Calu3 (cell line): ENCODE measurements at places on chromosomes 12 and 14. TPM values are rescaled to one million over a fixed set of nuclear protein-coding genes. Genes with fewer than 3 reads are reported as not detected.

The TSPAN11 gene
- not detected in 2 replicates for total RNA-seq

The CNTN1 gene
- not detected in 2 replicates for total RNA-seq

The CACNA2D4 gene
- total RNA-seq = 0.80 and 0.86 TPM in 2 replicates

The ANO2 gene
- total RNA-seq = not detected in 2 replicates

The TAS2R50 gene
- 1.8 TPM in 2 replicates for total RNA-seq

The HOXC12 gene
- not detected in 2 replicates for total RNA-seq

The MMP17 gene
- total RNA-seq = 0.61 and 1.4 TPM in 2 replicates

The KLRF1 gene
- total RNA-seq = 0.32 TPM in 1 of 2 replicates, not detected in the other

The RNASE7 gene
- not detected in 2 replicates for total RNA-seq

The UBE2N gene
- total RNA-seq = 148 and 159 TPM in 2 replicates

The NGB gene
- total RNA-seq = not detected in 2 replicates

The EPYC gene
- total RNA-seq = not detected in 2 replicates

The RPS6KA5 gene
- total RNA-seq = 9.7 and 10.3 TPM in 2 replicates

The PTPRB gene
- 43.2 and 44.5 TPM in 2 replicates for total RNA-seq

The REC8 gene
- total RNA-seq = 37.5 and 42.7 TPM in 2 replicates

The KLHDC1 gene
- 0.49 and 0.99 TPM in 2 replicates for total RNA-seq

The FOXM1 gene
- total RNA-seq = 85.8 and 103 TPM in 2 replicates

The ACOT6 gene
- total RNA-seq = not detected in 2 replicates

The INSM2 gene
- total RNA-seq = not detected in 2 replicates

The SYT1 gene
- total RNA-seq = 1.3 and 2.1 TPM in 2 replicates

The TTC6 gene
- total RNA-seq = 13.4 and 13.8 TPM in 2 replicates

The AQP5 gene
- total RNA-seq = 51.9 and 54.2 TPM in 2 replicates

The AP1G2 gene
- total RNA-seq = 152 and 173 TPM in 2 replicates

The ACRBP gene
- 2.9 and 4.1 TPM in 2 replicates for total RNA-seq

The TCL1B gene
- not detected in 2 replicates for total RNA-seq

The HAL gene
- total RNA-seq = 1.4 TPM in 2 replicates

The MSI1 gene
- total RNA-seq = 0.56 and 1.4 TPM in 2 replicates
